PC-9 (cell line): ENCODE measurements at places on chromosomes 16 and 17. TPM values are rescaled to one million over a fixed set of nuclear protein-coding genes. Genes with fewer than 3 reads are reported as not detected.

GRCh38 chr16:50665128-50665878, 15.8 kb downstream of the SNX20 start:
- peak; percentile 79 for DNase-seq

- DNase-seq = no peak
These were observed 29.2 kb upstream of the MPHOSPH6 start for GRCh38 chr16:82199209-82199608.

DNA sequence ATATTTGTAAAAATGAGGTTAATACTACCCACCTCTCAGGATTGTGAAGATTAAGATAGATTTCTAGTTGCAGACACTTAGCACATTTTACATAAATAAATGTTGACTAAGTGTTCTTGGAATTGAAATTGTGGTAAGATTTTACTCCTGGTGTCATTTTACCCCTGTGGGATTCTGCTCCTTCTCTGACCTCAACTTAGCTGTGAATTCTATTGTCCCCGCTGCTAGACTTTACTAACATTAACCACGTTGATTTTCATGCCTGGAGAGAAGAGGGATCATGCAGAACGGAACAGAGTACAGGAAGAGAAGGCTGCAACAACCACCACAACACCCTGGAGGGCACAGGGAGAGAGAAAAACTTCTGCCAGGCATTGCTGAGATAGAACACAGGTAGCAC, 2.1 kb upstream of the TOM1L1 start:
- no peak for DNase-seq

The SBK1 gene
- 18.4 and 22.1 TPM in 2 replicates for total RNA-seq

DNA sequence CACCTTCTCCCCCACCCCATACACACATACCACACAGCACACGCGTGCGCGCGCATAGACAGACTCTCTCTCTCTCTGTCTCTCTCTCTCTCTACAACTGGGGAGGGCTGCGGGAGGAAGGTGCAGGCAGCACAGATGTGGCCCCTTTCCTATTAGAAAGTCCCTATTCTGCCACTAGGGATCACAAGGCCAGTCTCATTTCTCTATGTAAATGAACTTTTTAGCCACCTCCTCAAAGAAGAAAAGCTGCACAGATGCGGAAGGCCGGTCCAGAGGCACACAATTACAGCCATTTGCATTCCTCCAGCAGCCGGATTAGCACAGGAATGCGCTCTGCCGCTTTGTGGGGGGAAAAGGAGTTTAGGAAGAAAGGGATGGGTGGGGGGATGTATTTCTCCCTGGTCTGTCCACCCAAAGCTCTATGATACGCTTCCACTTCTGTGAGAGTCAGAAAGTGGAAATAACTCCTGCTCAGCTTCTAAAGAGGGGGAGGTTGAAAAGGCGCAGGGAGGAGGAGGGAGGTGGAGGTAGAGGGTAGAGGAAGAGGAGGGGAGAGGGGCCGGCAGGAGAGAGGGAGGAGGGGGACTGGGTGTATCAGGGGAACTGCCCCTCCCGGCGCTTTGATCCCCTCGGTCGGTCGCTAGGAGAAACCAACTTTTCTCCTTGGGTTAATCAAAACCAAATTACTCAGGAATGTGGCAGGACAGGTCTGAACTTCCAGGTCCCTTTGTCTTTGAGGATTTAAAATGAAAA, 11.7 kb downstream of the ZFHX3 start:
- DNase-seq = peak; percentile 81

DNA sequence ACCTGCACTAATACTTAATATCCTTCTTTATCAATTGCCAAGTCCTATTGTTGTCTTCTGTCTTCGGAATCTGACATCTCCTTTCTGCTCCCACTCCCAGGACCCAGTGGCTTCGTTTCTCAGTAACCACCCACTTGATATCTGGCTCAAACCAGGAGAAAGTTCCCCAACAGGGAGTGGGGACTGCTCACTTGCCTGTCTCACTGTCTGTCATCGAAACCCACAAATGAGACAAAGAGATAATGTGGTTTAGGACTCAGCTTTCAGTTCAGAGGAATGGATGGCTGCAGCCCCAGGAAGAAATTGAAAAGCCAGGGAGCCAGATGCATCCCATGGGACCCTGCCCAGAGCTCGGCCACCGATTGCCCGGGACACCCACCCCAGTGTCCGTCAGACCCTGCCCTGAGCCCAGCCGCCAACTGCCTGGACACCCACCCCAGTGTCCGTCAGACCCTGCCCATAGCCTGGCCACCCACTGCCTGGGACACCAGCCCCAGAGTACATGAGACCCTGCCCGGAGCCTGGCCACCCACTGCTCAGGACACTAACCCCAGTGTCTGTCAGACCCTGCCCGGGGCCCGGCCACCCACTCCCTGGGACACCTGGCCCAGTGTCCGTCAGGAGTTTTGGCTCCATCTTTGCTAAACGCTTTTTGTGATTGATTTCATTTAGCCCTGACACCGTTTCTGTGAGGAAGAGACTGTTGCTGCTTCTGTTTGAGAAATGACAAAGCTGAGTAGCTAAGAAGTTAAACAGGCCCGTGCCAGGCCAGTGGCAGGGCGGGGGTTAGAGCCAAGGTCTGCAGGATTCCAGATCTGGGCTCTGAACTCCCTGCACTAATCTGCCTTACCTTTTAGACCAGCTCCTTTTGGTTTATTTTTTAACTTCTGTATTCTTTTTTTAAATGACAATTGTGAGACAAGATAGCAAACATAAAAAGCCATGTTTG, 251.4 kb downstream of the PHKB start:
- DNase-seq = no peak

The PDP2 gene
- total RNA-seq = 17.4 and 21.6 TPM in 2 replicates

The CDRT15 gene
- not detected in 2 replicates for total RNA-seq

DNA sequence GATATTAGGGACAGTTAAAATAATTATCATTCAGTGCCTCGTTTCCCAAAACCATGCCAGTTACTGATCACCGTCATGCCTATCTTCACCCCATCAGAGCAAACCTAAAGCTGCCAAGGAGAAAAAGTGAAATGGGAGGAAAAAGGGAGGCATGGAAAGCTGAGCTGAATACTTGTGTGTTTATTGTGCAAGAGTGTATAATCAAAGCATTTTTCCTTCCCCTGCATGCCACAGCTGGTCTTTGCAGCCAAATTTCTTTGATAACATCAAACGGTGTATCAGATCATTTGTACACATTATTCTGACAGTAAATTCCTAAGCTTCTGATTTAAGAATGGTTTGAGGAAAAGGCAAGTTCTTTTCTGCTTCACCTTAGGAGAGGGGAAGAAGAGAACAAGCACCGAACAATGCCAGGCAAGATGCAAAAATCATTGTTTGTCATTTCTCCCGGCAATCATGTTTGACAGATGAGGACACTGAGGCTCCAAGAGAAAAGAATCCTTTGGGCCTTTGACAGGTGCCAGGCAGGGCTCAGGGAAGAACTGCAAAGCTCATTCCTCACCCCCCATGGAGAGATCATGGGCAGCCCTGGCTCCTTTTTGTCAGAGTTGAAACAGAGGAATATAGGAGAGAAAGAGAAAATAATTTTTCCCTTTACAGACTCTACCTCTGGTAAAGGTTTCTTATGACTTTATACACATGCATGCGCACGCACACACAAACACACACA, 51.4 kb upstream of the ARHGAP44 start:
- DNase-seq = no peak

GRCh38 chr16:57043248-57043647, 49.1 kb upstream of the CPNE2 start:
- no peak for DNase-seq

The CNGB1 gene
- total RNA-seq = 1.1 and 2.6 TPM in 2 replicates

GRCh38 chr16:73143002-73143401, 95.1 kb upstream of the ZFHX3 start:
- no peak for DNase-seq

DNA sequence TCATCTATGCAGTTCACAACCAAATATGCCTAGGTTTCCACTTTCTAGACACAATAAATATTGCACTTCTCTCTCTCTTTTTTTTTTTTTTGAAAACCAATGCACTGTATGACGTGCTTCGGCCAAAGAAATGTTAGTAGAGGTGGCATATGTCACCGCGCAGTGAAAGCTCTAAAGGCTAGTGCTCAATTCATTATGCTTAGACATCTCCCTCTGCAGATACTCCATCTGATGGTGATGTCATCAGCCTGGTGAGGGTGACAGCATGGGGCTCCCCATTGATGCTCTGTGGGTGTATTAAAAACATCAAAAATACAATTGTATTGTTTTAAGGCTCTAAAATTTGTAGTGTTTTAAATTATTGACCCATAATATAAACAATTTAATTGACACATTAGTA, 608.8 kb upstream of the C16orf82 start:
- no peak for DNase-seq

DNA sequence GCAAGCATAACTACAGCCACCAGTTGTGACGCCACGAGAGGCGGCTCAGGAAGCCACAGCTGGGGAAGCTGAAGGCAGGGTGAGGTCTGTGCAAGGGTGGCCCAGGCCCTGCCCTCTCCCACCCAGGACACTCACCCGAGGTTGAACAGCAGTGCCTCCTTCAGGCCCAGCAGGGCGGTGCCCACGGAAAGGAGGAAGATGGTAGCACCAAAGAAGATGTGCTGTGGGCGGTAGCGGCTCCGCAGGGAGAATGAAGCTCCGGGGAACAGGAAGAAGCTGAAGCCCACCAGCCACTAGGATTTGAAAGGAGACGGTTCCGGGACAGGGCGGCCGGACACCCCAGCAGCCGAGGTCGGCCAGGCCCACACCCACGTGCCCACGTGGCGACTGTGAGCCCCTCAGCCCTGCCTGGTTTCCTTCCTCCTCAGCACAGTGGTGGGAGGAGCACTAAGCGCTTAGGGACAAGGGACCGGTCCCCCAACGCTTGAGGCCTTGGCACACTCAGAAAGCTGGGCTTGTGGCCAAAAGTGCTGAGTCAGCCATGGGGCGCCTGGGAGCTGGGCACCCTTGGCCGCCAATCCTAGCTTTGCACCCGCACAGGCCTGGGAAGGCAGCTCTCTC, 11.0 kb downstream of the CYB561 start:
- peak; percentile 68 for DNase-seq

The MVD gene
- total RNA-seq = 146 and 168 TPM in 2 replicates

The TLCD3B gene
- total RNA-seq = 5.8 and 9.7 TPM in 2 replicates

- no peak for DNase-seq
These were observed 18.3 kb downstream of the MYBBP1A start for GRCh38 chr17:4536742-4537411.

The KIF19 gene
- total RNA-seq = not detected in 2 replicates

DNA sequence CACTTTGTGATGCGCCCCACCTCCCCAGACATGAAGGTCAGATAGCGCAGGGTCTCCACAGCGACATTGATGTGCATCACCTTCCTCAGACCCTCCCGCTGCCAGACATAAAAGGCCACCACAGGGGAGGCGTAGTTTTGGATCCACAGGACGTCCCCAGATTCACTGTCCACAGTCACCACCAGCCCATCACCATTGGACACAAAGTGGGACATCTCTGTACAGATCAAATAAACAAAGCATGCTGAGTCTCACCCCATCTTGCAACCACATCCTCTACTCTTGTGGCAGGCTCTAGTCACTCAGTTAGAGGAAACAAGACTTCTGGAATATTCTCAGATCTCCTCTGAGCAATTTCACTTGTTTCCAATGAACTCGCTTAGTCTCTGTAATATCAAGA, 46.3 kb upstream of the ICAM2 start:
- DNase-seq = no peak

The BORCS6 gene
- total RNA-seq = 6.4 and 8.0 TPM in 2 replicates

- no peak for DNase-seq
These were observed 1.6 kb downstream of the HSD11B2 start for GRCh38 chr16:67432506-67432890.

DNA sequence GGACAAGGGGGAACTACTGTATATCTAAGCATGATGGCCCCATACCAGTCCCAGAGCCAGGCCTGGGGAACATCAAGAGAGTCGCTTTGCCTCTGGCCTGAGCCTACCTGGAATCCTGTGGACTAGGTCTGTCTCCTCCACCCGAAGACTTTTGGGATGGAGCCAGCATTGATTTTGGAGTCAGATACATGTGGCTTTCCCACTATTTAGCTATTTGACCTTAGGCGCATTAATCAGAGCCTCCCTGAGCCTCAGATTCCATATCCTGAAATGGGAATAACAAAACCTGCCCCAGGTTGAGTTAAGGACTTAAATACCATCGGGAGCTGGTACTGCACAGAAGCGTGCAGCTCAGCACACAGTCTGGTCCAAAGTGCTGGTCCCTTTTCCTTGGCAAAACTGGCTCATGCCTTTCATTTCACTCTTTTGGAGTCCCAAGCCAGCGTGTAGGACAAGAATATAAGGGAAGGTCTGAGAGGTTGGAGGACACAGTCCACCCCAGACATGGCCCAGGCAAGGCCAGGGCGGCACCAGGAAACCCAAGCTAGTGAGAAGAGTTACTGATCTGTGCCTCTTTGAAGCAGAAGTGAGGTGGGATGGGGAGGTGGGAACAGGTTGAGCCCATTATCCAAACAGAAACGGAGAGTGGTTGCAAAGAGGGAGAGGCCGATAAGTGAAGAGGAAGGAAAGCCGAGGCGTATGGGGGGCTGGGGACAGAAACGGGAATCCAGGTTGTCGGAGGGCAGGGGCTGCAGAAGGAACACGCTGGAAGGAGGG, 986 bp downstream of the FA2H start:
- no peak for DNase-seq

DNA sequence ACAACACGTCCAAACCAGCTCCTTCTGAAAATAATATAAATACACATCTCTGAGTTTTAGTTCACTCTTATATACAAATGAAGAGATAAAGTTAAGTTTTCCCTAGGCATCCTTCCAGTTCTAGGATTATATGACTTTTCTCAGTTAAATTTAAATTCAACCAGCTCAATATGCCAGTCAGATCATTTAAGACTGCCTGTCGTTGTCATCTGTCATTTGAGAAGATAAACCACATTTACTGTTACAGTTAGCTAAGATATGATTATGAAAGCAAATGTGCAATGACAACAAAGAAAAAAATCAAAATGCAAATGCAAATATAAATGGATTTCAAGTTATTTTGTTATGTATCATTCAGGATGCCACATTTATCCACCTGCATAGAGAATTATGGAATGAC, 671.7 kb upstream of the GOT2 start:
- DNase-seq = no peak
